NCI-H2081 treated with DMSO at 0.1 percent for 48 hours (cell line): ENCODE measurements at places on chromosomes 2 and 18.

- no peak for DNase-seq
These were observed 36.5 kb downstream of the PSMD14 start for GRCh38 chr2:161344692-161345091.

- no peak for DNase-seq
These were observed 65.8 kb upstream of the CREB1 start for GRCh38 chr2:207464007-207464406.

DNA sequence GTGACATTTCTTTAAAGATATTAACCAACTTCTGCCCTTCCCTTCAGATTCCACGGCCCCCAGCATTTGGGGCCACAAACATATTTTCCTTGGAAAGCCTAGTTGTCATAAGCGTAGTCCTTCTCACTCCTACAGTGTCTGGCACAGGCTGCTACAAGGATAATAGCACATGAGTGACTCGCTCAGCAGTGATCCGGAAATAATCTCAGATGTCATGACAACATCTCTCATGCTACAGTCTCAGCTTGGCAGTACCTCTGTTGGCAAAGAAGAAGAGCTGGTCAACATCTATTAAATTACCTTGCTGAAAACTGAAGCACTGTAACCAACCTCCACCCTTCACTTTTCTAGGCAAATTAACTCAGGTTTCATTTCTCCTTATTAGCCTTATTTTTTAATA lies 351.7 kb downstream of the RAD51AP2 start:
- peak; percentile 88 for DNase-seq

GRCh38 chr2:233588400-233588799 lies 21.8 kb upstream of the USP40 start:
- DNase-seq, result no peak

DNA sequence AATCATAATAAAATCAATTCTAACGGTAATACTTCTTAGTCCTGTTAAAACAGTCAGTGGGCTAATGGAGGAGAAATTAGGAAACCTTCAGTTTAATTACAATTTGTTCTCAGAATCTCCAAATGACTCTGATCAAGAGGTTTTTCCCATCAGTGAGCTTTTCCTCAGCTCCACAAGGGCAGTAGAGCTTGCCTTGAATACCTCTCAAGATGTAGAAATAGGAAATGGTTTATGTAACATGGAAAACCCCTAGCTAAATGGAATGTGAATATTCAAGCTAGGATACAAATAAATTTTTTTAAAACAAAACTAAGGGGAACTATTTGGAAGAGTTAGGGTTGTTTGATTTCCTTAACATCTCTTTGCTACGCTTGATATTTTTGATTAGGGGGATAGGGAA lies 87.5 kb downstream of the PLEKHM3 start:
- DNase-seq, result no peak

DNA sequence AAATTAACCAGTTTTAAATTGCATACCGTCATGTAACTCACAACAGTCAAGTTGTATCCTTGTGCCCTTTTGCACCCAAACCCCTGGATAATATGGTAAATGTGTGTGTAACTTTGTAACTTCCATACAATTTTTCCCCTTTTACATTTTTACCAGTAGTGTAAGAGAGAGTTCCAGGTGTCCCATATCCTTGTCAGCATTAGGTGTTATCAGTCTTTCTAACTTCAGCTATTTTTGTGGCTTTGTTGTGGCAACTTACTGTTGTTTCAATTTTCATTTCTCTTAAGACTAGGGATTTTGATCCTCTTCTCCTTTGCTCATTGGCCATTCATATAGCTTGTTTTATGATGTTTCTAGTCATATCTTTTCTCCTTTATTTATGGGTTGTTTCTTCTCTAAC lies 94.6 kb downstream of the LCLAT1 start:
- DNase-seq, result no peak

- DNase-seq, result no peak
These were observed 934 bp downstream of the MYO5B start for GRCh38 chr18:50193796-50194630.

GRCh38 chr2:25400169-25400568 lies 58.4 kb upstream of the DNMT3A start:
- DNase-seq, result peak; percentile 51

DNA sequence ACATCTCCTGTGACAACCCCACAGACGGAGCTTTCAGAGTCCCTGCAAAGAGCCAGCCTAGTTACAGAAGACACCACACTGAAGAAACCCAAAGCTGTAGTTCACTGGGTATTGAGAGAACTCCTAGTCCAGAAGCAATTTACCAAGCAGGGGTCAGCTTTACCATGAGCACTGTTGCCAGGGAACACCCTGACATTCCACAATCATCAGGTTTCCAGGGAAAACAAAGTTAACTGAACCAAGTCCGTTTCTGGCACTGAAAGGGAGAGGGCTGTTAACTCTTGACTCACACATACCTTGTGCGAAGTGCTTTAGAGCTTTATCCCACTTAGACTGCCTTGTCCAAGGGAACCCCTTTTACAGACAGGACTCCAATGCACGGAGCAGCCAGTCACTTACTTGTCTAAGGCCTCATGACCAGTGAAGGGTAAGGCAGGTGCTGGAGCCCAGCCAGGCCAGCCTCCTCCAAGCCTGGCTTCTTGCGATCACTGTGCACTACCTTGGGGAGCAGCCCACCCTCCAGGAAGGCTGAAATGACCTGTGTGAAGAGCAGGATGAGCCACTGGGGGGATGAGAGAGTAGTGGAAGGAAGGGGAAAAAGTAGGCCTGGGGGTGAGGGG lies 53.9 kb downstream of the REEP1 start:
- no peak for DNase-seq

DNA sequence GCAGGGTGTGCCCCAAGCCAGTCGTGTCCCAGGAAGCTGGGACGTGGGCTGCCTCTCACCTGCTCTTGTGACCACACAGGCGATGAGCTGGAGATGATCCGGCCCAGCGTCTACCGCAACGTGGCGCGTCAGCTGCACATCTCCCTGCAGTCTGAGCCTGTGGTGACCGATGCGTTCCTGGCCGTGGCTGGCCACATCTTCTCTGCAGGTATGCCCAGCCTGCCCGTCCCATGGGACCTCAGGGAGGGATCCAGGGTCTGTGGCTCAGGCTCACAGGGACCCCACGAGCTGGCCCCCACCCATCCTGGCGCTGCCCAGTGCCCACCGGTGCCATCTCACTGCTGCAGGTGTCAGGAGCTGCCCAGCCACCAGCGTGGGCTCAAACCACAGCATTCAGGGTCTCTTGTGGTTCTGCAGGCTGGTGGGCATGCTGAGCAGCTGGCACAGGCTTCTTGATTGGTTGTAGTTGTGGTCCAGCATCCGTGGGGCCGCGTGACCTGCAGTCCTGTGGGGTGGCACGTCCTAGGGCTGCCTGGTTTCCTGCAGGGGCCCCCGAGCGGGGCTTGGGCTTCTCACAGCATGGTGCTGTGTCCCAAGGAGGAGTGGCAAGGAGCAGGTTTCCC lies 3.8 kb downstream of the BOK start:
- DNase-seq, result no peak
